ENCODE measurements at places on chromosomes 12 and 14.

- DNase-seq: no peak
Measured at GRCh38 chr12:74598819-74599218, 61.2 kb downstream of the ATXN7L3B start.

GRCh38 chr14:61342486-61342885 is 21.1 kb downstream of the PRKCH start:
- DNase-seq: peak; percentile 73

DNA sequence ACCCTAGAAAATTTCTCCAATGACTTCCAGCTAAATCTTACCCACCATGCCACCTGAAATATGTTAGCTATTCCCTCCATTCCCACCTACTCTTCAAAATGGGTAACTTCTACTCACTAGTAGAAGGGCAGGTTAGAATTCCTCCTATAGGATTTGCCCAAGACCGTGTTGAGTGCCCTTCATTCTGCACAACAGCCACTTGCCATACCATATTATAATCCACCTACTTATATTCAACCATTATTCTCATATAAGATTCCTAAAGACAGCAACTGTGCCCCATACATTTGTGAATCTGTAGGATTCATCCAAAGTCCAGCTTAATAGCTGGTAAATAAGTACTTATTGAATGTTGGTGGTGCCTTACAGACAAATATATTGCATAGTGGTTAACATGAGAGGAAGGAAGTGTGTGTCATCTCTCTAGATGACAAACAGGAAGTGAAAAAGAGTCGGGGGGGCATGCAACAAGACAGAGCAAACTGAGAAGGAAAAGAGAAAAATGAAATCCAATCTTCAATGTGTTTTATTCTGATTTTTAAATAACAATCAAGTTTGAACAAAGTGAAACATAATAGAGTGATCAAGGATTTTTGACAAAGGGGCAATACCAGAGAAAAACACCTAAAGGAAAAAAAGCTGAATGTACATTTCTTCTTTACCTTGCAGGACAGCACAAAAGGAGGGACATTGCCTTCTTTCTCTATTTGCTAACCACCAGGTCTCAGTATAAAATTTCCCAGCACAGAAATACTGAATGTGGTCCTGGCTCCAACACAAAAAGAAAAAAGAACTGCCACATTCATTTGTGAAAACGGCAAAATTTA is 389.3 kb upstream of the USP15 start:
- DNase-seq: no peak

DNA sequence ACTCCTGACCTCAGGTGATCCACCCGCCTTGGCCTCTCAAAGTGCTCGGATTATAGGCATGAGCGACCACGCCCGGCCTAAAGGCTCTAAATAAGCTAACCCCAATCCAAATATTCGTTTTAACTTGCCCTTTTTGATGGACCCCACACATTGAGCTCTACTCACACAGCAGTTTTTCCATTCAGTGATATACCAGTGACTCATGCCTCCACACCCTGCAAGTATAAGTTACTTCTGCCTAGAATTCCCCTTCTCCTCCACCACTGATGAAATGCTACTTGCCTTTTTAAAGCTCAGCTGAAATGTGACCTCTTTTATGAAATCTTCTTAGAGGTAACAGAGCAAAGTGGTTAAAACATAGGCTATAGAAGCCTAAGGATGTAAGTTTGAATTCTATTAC is 68.8 kb downstream of the EXOC5 start:
- no peak for DNase-seq

GRCh38 chr14:65210118-65210821 is 108.0 kb upstream of the MAX start:
- DNase-seq: no peak

DNA sequence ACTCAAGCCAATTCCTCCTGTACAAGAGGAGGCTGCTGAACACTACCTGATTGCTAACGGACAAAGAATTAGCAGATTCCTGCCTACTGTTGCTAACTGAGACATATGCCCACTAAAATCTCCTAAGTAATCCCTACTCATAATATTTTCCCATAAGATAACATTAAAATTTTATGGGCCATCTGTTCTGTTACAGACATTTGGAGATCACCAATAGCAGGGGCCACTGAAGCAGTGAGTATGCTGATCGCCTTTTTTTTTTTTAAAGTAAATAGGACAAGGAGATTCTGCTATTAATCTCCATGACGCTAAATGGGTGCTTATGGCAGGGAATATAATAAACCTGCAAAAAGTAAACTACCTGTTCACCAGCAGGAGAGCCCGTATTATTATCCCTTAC is 292.9 kb downstream of the MED13L start:
- no peak for DNase-seq

GRCh38 chr12:111435661-111436201 is 30.0 kb downstream of the SH2B3 start:
- no peak for DNase-seq

DNA sequence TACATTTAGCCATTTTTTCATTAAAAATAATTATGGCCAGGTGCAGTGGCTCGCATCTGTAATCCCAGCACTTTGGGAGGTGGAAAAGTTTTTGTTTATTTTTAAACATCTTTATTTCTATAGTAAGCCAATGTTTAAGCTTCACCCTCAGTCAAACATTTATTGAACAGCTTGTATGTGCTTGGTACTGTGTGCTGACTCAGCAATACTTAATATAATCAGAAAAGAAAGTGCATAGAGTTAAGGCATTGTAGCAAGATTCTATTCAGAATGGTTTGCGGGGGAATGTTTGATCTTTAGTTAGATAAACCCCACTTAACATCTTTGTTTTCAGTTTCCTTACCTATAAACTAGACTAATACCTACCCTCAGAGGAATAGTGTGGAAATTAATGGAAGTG is 11.1 kb downstream of the ACTR6 start:
- no peak for DNase-seq

DNA sequence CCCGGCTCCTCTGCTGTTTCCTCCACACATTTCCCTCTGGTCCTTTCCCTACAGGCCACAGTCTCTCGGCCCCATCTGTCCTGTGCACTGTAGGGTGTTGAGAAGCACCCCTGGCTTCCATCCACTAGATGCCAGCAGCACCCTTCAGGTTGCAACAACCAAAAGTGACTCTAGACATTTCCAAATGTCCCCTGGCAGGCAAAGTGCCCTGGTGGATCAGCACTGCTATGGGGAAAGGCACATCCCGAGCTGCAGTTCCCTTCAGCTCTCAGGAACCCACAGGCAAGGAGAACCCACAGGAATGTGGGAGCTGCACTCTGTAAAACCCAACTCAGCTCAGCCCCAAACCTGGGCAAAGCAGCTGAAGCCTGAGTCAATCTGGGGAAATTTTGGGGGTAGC is 77.0 kb downstream of the RBM19 start:
- DNase-seq: no peak

DNA sequence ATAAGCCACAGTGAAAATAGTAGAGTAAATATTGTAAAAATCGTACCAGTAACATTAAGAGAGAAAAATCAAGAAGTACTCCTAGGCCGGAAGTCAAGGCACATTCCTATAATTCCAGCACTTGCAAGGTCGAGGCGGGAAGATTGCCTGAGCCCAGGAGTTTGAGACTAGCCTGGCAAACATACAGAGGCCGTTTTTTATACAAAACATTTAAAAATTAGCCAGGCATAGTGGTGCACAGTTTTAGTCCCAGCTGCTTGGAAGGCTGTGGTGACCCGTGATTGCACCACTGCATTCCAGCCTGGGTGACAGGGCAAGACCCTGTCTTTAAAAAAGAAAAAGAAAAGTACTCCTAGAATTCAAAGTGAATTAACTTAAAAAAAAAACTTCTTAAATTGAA is 341.8 kb downstream of the C12orf50 start:
- no peak for DNase-seq

DNA sequence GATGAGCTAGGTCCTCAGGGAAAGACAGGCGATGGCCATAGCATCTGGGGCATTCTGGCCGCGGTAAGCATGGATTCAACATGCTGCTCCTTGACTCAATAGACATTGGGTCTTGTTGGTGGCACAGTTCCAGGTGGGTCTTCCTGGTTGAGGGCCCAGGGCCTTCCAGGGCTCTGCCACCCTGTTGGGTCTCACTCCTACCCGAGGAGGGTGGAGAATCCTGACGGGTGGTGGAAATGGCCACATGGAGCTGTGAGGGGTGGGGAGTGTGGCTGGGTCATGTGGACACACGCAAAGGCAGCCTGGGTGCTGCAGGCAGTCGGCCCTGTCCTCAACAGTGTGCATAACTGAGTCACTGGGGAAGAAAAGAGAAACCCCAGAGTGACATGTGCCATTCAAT is 148.1 kb downstream of the KIF26A start:
- no peak for DNase-seq

DNA sequence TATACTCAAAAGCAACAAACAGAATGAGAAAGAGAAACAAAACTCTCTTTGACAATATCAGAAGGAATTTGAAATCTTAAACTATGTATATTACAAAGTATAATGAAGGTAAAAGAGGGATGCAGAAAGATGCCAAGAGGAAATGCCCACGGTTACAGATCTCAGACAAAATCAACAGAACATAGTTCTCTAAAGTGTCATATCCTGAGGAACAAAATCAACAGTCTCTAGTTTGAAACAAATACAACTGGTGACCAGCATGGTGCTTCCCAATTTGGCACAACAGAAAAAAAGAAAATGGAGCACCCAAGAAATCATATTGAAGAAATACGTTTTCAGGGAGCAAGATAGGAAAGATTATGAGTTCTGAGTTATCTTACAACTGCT is 116.5 kb downstream of the METTL25 start:
- no peak for DNase-seq
